ENCODE measurements at places on chromosomes 6 and 20.

DNA sequence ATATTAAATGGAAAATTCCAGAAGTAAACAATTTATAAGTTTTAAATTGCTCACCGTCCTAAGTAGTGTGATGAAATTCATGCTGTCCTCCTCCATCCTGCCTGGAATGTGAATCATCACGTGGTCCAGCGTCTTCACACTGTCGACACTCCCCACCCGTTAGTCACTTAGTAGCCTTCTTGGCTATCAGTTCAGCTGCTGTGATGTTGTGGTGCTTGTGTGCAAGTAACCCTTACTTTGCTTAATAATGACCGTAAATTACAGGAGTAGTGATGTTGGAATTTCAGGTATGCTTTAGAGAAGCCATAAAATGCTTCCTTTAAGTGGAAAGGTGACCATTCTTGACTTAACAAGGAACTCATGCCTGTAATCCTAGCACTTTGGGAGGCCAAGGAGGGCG, 25.2 kb downstream of the RIOK1 start:
- no peak for DNase-seq

DNA sequence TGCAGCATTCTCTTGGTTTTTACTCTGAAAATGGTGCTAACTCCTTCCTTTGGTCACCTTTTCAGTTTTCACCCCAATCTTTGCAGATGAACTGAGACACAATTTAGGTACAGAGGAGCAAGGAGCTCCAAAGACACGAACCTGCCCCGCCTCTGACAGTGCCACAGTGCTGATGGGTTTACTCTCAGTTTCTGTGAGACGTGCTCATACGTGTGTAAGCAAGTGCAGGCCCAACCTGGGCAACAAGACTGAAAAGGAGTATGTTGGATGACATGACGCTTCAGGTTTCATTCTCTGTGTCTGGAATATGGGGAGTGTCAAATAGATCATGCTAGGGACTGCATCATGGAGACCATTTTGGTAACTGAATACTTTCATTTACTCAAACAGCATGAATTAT, 334.3 kb upstream of the QKI start:
- DNase-seq, result no peak

- no peak for DNase-seq
These were observed 15.8 kb downstream of the WFDC2 start for GRCh38 chr20:45485388-45485787.

DNA sequence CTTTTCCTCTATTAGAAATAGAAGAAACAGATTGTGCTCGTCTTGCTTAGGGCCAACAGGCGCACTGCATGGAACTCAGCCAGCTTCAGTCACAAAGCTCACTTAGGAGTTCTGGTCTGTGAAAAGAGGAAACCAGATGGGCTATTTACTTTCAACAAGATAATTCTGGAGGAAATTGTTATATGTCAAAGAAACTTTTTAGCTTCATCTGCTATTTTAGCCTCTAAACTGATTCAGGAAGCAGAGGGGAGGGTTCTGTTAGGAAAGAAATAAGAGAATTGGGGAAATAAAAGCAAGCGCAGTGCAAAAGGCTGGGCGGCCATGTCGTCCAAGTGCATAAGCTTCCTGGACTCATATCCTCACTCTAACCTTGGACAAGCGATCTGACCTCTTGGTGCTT, 21.3 kb downstream of the PRKN start:
- DNase-seq, result no peak

GRCh38 chr6:2396846-2397630, 151.6 kb upstream of the GMDS start:
- DNase-seq, result no peak

GRCh38 chr20:56362833-56363413, 4.1 kb downstream of the FAM210B start:
- no peak for DNase-seq

GRCh38 chr6:11202513-11203305, 29.8 kb downstream of the NEDD9 start:
- DNase-seq, result no peak

DNA sequence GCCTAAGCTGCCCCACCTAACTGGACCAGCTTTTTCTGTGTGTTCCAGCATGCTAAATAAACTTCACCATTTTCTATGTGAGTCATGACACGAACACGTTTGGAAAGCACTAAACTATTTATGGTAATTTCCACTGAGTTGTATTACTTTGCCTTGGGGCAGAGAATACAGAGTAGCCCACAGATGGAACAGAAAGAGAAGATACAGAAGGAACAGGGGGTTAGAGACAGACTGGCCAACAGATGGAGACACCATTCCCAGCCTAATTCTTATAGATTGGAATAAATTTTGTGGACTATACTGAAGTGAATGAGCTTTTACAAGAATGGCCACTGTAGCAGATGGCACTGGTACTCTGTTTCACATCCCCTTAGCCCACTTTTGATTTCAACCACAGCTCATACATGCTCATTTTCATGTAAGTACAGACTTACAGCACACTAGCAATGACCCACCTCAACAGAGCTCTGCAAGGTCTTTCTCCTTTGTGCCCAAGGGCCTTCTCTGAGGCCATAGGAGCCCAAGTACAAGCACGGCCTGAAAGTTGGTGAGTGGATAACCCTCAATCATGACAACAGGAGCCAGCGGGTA, 13.1 kb upstream of the NT5DC1 start:
- no peak for DNase-seq

- peak; percentile 18 for DNase-seq
These were observed 120.0 kb upstream of the AGPAT4 start for GRCh38 chr6:161393839-161394364.

- DNase-seq, result peak; percentile 40
These were observed 208.3 kb downstream of the TASP1 start for GRCh38 chr20:13430346-13431002.

DNA sequence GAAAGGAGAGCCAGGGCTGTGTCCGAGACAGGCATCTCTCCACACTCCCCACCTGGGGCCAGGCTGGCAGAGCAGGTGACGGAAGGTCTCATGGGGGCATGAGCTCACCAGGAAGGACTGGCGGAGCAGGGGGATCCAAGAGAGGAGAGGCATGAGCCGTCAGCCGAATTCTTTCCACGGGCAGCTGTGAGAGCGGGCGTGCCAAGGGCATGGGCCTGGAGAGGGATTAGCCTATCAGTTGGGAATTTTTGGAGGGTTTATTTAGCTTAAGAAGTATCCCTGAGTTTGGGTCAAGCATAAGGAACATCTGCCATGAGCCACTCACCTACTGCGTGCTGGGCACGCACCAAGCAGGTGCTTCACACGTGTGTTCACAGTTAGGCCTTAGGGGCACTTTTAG, 60.2 kb upstream of the ZNFX1 start:
- no peak for DNase-seq

DNA sequence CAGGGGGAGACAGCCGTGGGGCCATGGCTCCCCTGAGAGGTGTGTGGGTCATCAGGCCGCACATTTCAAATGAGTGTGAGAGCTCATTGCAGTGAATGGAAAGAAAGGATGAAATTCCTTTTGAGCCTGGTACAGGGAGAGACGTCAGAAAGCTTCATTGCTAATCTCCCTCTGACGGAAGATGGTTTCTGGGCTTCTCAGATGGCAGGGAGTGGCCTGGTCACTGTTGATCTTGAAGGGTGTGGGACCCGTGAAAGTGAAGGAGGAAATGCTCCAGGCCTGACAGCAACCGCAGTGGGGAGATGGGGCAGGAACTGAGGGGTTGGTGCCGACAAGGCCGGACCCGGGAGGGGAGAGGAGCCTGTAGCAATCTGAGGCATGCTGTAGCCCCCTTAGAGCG, 127.4 kb downstream of the MYLK4 start:
- DNase-seq, result no peak

- no peak for DNase-seq
These were observed 68.3 kb upstream of the TMEM244 start for GRCh38 chr6:129929433-129929832.

GRCh38 chr6:14016935-14017625, 92.3 kb downstream of the RNF182 start:
- DNase-seq, result no peak

- DNase-seq, result no peak
These were observed 926 bp downstream of the MYLIP start for GRCh38 chr6:16129623-16130401.

DNA sequence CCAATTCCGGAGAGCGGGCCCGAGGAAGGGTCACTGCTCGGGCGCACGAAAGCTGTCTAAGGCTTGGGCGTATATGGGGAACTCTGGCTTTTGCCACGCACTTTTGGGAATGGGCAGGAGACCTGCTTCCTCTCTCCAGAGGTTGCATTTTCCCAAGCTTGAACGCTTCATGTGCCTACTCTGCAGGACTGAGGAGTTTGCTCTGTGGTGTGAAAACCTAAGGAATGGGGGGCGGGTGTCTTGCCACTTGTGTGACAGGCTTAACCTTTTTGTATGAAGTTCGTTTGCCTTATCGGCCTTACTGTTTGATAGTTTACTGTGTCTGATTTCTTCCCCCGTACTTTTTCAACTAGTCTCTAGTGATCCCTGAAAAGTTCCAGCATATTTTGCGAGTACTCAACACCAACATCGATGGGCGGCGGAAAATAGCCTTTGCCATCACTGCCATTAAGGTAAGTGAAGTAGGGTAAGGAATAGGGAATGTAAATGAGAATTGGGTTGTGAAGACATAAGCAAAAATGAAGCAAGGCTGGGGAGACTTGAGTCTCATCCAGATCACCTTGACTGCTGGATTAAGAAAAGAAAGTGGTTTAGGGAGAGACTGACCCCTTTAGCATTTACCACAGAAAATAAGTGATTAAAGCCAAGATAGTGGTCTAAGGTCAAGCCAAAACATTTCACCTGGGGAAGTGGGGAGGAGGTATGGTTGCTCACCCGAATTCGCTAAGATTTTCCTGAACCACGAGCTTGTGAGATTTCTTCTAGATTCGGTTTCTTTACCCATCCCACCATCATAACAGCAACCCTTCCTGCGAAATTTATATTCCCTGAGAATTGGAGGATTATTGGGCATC, 627 bp downstream of the RPS18 start:
- no peak for DNase-seq

- no peak for DNase-seq
These were observed 33.9 kb downstream of the ADTRP start for GRCh38 chr6:11744753-11745152.

DNA sequence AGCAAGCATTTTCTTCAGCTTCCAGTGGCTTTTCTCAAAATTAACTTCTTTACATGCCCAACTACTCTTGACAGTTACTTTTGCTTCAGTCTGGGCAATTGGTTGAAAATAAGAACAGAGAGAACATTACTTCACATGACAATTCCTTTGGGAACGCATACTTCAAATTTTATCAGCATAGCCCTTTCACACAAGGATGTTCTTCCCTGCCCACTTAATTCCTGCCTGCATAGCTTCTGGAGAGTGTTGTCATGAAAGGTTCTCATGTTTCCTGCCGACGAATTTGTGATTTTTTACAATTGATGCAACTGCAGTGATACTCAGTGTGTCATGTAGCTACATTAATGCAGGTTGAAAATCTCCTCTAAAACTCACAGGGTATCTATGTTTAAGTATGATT, 22.0 kb upstream of the SNRNP48 start:
- no peak for DNase-seq

All from activated T-cell treated with anti-CD3 and anti-CD28 coated beads for 48 hours (primary cell).